T-helper 2 cell treated with Interferon-gamma antibody and Interleukin-4, amounts not matched to agents 5 μg/mL and 100 μg/mL, for 36 hours (primary cell): ENCODE measurements at places on chromosomes 1 and 21.

DNA sequence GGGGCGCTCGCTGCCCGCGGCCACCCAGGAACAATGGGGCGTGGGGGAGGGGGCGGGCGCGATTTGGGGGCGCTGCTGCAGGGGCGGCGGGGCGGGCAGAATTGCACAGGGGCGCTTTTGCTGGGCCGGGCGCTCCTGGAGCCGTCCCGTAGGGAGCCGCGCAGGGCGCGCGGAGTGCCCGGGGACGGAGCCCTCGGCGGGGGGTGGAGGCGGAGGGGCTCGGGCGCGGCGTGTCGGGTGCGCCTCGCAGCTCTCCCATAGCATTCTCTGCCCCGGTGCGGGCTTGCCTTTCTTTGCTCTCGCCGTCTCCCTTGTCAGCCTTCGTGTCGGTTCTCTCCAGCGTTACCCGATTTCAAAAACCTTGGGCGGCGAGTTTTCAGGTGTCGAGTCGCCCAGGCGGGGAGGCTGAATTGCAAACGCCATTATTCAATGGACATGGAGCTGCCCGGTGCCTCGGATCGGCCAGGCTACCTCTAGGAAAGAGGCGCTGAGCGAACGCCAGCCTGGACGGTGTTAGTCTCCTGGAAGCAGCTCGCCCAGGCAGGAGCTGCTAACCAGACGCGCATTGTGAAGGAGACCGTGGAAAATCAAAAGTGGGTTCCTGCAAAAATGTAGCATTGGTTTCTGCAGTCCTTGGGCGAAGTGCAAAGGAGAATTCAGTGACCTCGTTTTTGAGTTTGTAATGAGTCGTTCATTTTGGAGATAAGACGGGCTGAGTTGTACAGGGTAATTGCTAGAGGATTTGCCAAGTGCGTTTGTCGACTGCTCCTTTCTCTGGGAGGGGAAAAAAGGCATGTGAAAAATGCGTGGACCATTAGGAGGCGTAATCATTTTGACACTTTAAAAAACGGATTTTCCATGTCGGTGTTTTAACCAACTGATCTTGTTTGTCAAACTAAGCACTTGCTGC lies 626 bp downstream of the CXADR start:
- peaks cover 16% of the 10 kb centered on the region for H3K4me1 ChIP-seq
- no peaks in the 10 kb centered on the region for H3K36me3 ChIP-seq
- H3K4me3 ChIP-seq: peak overlapping the region; percentile 88
- H3K27ac ChIP-seq: peak overlapping the region; percentile 22

GRCh38 chr1:112575154-112575804 lies 43.7 kb downstream of the ST7L start:
- DNase-seq: no peak
- no peak overlapping the region for H3K27ac ChIP-seq
- H3K4me1 ChIP-seq: peaks cover 1% of the 10 kb centered on the region
- no peak overlapping the region for H3K4me3 ChIP-seq
- H3K36me3 ChIP-seq: peaks cover 18% of the 10 kb centered on the region

DNA sequence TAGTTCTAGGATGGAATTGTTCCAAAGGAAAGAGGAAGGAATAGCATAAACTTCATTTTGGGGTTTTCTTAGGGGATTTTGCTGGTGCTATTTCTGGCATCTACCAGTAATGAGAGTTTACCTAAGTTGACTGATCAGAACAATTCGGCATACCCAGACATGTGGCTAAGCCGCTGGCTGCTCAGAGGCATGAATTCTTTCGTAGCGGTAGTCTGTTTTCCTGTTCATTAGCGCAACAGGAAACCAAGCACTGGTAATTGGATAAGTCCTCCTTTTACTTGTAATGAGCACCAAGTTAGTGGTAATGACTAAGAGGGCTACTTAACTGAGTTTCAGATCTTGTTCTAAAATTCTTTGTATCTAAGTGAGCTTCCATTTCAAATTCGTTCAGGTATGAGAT lies 38.6 kb downstream of the C21orf91 start:
- no peaks in the 10 kb centered on the region for H3K27me3 ChIP-seq
- peaks cover 57% of the 10 kb centered on the region for H3K36me3 ChIP-seq
- peak; percentile 38 for DNase-seq

- H3K4me3 ChIP-seq: no peak overlapping the region
- peak; percentile 11 for DNase-seq
- H3K4me1 ChIP-seq: no peaks in the 10 kb centered on the region
- no peak overlapping the region for H3K27ac ChIP-seq
Measured at GRCh38 chr1:236451796-236452373, 57.8 kb downstream of the EDARADD start.

DNA sequence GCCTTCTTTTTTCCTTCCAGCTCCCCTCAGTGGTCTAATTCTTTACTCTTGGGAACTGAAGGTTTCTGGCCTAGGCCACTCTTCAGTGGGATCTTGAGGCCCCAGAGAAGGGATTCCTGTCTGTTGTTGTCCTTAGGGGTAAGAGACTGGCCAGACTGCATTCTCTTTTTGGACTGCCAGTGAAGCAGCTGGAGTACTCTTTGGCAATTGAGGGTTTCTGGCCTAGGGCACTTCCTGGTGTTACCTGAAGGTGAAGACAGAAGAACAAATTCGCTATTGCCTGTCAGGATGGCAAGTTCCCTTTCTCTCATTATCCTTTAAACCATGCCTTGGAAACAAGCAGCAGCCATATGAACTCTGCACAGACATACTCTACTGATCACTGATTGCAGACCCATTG lies 286.6 kb upstream of the ZP4 start:
- H3K36me3 ChIP-seq: no peaks in the 10 kb centered on the region
- DNase-seq: no peak
- H3K27ac ChIP-seq: no peak overlapping the region
- no peaks in the 10 kb centered on the region for H3K4me1 ChIP-seq
- no peak overlapping the region for H3K4me3 ChIP-seq

GRCh38 chr1:34018285-34018684 lies 146.7 kb downstream of the CSMD2 start:
- H3K36me3 ChIP-seq: no peaks in the 10 kb centered on the region
- no peak overlapping the region for H3K4me3 ChIP-seq
- peaks cover 3% of the 10 kb centered on the region for H3K27me3 ChIP-seq
- no peak overlapping the region for H3K27ac ChIP-seq
- H3K4me1 ChIP-seq: no peaks in the 10 kb centered on the region
- no peak for DNase-seq

DNA sequence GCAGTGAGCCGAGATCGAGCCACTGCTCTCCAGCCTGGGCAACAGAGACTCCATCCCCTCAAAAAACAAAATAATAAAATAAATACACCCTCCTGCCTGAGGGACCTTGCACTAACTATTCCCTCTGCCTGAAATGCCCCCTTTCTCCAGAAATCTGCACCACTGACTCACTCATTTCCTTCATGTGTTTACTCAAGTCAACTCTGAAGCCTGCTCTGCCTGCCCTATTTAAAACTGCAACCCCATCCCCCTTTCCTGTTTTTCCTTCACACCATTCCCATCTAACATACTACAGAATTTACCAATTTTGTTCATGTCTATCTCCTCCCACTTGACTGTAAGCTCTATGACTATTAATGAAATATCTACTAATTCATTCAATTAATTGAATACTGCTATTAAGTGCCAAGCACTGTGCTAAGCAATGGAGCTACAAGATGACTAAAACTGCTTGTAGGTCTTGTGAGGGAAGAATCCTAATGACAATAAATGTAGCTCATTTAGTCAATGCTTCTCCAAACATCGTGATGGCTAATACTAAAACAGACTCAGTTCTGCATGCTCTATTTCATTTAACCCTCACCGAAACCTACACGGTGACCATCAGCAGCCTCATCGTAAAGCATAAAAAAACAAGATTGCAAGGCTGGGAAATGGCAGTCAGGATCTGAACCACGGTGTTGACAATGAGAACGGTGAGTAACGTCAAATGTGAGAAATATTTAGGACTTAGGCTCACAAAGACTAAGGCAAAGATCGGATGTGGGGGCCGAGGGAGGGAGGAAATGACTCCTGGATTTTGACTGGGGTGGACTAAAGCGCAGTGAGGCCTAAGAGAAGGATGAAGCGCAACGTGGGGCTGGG lies 749 bp upstream of the TMEM39B start:
- H3K4me1 ChIP-seq: peaks cover 39% of the 10 kb centered on the region
- H3K36me3 ChIP-seq: peaks cover 6% of the 10 kb centered on the region
- H3K4me3 ChIP-seq: peak overlapping the region; percentile 91
- no peak for DNase-seq
- peaks cover 2% of the 10 kb centered on the region for H3K27me3 ChIP-seq

DNA sequence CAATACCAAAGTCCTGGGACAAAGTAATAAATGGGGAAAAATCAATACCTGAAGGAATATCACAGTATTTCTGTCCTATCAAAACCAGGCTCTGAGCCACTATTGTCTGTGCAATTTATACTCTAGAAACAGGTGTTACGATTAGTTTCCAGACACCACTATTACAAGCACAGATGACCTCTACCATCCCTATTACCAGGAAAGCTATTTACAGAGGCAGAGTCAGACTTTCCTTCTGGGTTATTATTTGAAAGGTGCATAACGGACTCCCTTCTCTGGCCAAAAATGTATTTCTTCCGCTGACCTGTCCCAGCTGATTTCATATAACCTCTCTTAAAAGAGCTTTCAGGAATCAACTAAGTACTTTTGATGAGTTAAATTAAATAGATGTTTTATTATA lies 154.6 kb upstream of the LRRC7 start:
- H3K4me1 ChIP-seq: no peaks in the 10 kb centered on the region
- DNase-seq: no peak
- H3K27me3 ChIP-seq: no peaks in the 10 kb centered on the region
- no peak overlapping the region for H3K4me3 ChIP-seq
- H3K36me3 ChIP-seq: no peaks in the 10 kb centered on the region

GRCh38 chr1:25707280-25708016 lies 90.9 kb downstream of the MAN1C1 start:
- DNase-seq: no peak
- peaks cover 25% of the 10 kb centered on the region for H3K4me1 ChIP-seq
- H3K4me3 ChIP-seq: no peak overlapping the region
- no peaks in the 10 kb centered on the region for H3K36me3 ChIP-seq

DNA sequence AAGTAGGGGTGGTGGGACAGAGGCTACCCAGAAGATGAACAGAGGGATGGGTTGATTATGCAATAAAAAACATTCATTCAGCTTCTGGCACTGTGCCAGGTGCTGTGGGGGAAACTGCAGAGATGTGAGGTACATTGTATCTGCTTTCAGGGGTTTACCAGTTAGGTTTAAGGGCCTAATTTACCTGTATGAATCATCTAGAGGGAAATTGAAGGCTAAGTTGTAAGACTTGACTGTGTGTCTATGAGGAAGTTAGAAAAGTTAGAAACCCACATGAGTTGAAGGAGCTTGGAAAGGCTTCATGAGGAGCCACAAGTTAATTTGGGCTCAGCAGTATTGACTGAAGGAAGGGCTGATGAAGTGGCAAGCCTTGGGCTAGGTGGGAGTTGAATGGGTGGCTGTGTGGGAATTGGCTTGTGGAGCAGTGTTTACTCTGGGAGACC lies 36.7 kb upstream of the APOBEC4 start:
- H3K27ac ChIP-seq: no peak overlapping the region
- H3K4me1 ChIP-seq: no peaks in the 10 kb centered on the region
- no peak for DNase-seq
- peaks cover 6% of the 10 kb centered on the region for H3K27me3 ChIP-seq
- H3K4me3 ChIP-seq: no peak overlapping the region

DNA sequence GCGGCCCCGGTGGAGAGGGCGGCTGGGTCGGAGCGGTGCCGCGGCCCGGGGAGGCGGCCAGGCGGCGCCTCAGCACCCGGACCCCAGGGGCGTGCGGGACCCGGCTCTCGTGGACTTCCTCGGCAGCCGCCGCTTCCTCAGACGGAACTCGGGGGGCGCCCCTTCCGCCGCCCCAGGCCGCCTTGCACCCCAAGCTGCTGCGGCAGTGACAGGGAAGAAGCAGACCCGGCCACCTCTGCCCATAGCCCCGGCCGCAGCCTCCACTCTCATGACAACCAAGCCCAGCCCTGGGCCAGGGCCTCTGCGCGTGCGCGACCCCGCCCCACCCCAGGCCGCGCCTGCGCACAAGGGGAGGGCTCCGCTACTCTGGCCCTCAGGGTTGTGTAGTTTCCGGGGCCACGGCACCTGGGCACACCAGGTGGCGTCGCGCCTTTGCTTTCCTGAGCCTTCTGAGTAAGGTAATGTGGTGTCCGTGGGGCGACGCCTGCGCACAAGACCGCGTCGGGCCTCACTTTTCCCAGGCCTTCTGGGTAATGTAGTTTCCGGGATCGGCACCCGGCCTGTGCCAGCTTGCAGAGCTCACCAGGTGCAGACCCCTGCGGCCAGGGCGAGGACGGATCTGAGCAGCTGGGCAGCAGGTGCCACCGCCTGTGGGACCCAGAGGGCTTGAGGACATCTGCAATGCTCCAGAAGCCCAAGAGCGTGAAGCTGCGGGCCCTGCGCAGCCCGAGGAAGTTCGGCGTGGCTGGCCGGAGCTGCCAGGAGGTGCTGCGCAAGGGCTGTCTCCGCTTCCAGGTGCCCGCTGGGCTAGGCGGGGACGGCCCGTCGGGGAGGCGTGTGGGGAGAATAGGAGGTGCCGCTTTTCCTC lies at the start of the genes CEP104 and DFFB:
Gene CEP104, minus strand, starts transcription at position 289 of the 868 bp plus-strand sequence. CDS start 4,804 bp downstream, outside the sequence.
Gene DFFB, plus strand, starts transcription at position 554 of the 868 bp plus-strand sequence. Its CDS starts 128 bp downstream, at position 682.
- DNase-seq: peak; percentile 96
- no peaks in the 10 kb centered on the region for H3K27me3 ChIP-seq
- H3K4me3 ChIP-seq: peak within 1 kb of the TSS; percentile 97
- H3K4me1 ChIP-seq: peaks cover 16% of the 10 kb centered on the region
- peak within 1 kb of the TSS; percentile 89 for H3K27ac ChIP-seq

GRCh38 chr1:85991261-85991660 lies 165.3 kb downstream of the COL24A1 start:
- H3K27ac ChIP-seq: no peak overlapping the region
- H3K4me3 ChIP-seq: no peak overlapping the region
- H3K36me3 ChIP-seq: no peaks in the 10 kb centered on the region
- no peaks in the 10 kb centered on the region for H3K4me1 ChIP-seq
- DNase-seq: no peak

DNA sequence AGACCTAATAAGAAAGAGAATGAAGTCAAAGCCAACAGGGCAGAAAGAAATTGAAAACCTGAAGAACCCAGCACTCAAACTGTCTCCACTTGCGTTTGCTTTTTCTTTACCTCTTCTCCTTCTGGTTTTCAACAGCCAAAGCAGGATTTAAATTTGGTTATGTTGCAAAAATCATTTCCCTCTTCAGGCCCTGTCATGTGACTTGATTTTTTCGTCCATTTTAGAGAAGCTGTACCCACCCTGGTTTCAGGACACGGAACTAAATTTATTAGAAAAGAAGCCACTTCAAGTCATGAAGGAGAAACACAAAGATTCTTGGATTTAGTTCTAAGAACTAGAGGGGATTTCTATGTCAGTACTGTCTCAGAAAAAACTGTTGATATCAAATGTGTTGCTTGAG lies 1.0 kb upstream of the SYNJ1 start:
- H3K27ac ChIP-seq: no peak overlapping the region
- no peak for DNase-seq
- peak overlapping the region; percentile 100 for H3K4me3 ChIP-seq
- no peaks in the 10 kb centered on the region for H3K27me3 ChIP-seq
- peaks cover 20% of the 10 kb centered on the region for H3K36me3 ChIP-seq
- peaks cover 41% of the 10 kb centered on the region for H3K4me1 ChIP-seq
